ENCODE measurements at places on chromosomes 4 and X. TPM values are rescaled to one million over a fixed set of nuclear protein-coding genes. Genes with fewer than 3 reads are reported as not detected.

Gene TRAM1L1
- total RNA-seq: 2.9 TPM

Gene FRMD7
- total RNA-seq: not detected

Gene SPINK2
- 4.5 TPM for total RNA-seq

Gene GYPE
- not detected for total RNA-seq

Gene CT47A1
- not detected for total RNA-seq

Gene TCEAL6
- total RNA-seq: not detected

Gene KLHL5
- total RNA-seq: 20.4 TPM

Gene NOX1
- not detected for total RNA-seq

Gene KLF8
- total RNA-seq: 8.1 TPM

Gene TLR3
- 1.8 TPM for total RNA-seq

Gene AADAT
- 22.4 TPM for total RNA-seq

Gene PCDH10
- 41.2 TPM for total RNA-seq

Gene BEND2
- total RNA-seq: not detected

Gene ACE2
- 0.45 TPM for total RNA-seq

Gene ADH4
- total RNA-seq: 0.55 TPM

Gene MAGEE1
- total RNA-seq: 2.2 TPM

Gene TMEM33
- 61.7 TPM for total RNA-seq

Gene SPANXN4
- total RNA-seq: not detected

Gene CYSLTR1
- not detected for total RNA-seq

Gene IL21
- total RNA-seq: not detected

Gene RAP2C
- 43.1 TPM for total RNA-seq

Gene NXT2
- total RNA-seq: 30.8 TPM

Gene TCEAL2
- 7.5 TPM for total RNA-seq

Gene TASL
- not detected for total RNA-seq

Gene CD40LG
- total RNA-seq: not detected

Gene SPANXA1
- total RNA-seq: not detected

Gene ZXDA
- total RNA-seq: 4.4 TPM

Gene SUPT20HL2
- not detected for total RNA-seq

Gene NAP1L3
- 41.3 TPM for total RNA-seq

Gene PHOX2B
- total RNA-seq: not detected

Gene ADH1A
- not detected for total RNA-seq

Gene NHSL2
- 7.5 TPM for total RNA-seq

Gene REELD1
- total RNA-seq: 0.14 TPM

Gene ZNF185
- 7.0 TPM for total RNA-seq

Data from H7 (cell line).